ENCODE measurements at places on chromosomes 12 and 14. TPM values are rescaled to one million over a fixed set of nuclear protein-coding genes. Genes with fewer than 3 reads are reported as not detected.

DNA sequence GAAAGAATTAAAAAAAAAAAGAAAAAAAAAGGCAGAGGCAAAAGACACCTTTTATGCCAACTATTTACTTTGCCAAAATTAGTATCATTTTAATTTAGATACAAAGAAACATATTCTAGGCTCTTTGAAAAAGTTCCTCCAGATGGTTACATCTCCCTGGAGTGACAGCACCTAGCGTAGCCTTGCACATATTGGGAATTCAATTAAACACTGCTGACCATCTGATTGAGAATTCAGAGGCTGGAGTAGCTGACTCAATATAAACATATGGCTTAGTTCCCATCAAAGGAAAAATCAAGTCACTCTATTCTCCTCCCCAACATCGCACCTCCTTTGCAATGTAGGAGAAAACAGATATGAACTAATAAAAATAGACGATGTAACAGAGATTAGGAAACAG, 36.4 kb downstream of the ANKS1B start:
- DNase-seq, result no peak

- no peak for DNase-seq
Observed at GRCh38 chr12:54355104-54355815, 9.0 kb downstream of the GPR84 start.

GRCh38 chr14:76250302-76250701, 98.6 kb downstream of the GPATCH2L start:
- no peak for DNase-seq

GRCh38 chr14:96811985-96812667, 14.9 kb downstream of the VRK1 start:
- no peak for DNase-seq

- no peak for DNase-seq
Observed at GRCh38 chr12:121784460-121784859, 9.0 kb downstream of the RHOF start.

- no peak for DNase-seq
Observed at GRCh38 chr12:20063116-20063515, 305.2 kb upstream of the PDE3A start.

GRCh38 chr12:112778400-112778799, 13.1 kb upstream of the RPH3A start:
- DNase-seq, result no peak

- no peak for DNase-seq
Observed at GRCh38 chr14:68632054-68632895, 160.6 kb downstream of the ZFP36L1 start.

DNA sequence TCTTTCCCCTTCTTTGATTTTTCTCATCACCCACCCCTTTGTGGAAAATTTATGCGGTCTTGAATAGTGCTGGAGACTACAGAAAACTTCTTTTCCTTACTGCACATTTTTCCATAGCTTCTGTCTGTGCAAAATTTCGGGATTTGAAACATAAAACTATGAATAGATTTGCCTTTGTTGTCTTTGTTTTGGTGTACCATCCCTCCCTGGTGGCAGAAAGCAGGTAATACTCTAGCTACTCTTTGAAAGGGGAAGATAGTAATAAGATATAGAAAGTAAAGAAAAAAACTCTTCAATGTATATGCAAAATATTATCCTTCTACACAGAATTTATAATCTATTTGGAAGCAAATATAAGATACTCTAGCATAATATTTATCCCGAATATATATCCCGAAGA, 79.1 kb upstream of the LMO3 start:
- DNase-seq, result no peak

GRCh38 chr12:119069147-119069642, 87.9 kb downstream of the SRRM4 start:
- DNase-seq, result no peak

PCBP2 gene
- 157 TPM for total RNA-seq

HOXC12 gene
- total RNA-seq, result not detected

LRRC9 gene
- total RNA-seq, result 0.82 TPM

KRT82 gene
- total RNA-seq, result not detected

PPP1R36 gene
- 0.82 TPM for total RNA-seq
